ENCODE measurements at places on chromosomes 6 and 20.

DNA sequence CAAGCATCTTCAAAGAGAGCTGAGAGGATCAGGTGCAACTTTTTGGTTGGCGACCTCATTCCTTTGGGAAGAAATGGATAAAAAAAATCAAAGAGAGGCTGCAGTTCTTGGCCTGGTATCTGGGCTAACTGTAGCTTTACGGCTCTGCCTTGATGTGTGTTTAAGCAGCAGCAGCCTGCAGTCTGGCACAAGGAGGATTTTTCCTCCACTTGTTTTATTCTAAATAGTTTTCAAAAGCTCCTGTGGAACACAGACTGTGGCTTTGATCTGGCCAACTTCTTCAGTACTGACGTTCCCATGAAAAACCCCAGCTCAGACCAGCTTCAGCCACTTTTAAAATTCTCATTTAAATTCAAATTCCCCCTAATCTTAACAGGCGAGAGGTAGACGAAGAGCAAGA lies 137.3 kb downstream of the HDGFL1 start:
- no peak for DNase-seq

DNA sequence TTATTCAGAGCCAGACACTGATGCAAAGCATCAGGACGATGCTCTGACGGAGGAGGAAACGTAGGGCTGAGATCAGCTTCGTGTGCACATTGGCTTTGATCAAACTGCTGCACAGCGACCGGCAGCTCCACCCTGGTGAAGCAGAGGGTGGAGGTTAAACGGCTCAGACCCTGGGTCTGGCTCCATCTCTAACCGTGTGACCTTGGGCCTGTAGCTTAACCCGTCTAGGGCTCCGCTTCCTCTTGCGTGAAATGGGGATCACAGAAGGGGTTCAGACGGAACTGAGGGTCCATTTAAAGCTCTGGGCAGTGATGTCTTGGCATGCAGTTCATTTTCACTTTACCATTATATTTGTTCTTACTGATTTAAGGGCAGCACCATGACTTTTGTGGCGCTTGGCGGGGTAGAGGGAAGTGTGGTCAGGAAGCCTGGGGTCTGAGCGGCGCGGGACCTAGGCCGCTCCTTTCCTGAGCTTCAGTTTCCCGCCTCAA lies 644 bp downstream of the RBL1 start:
- DNase-seq, result no peak

GRCh38 chr6:2266031-2266795 lies 20.8 kb upstream of the GMDS start:
- DNase-seq, result no peak

GRCh38 chr20:2946988-2947961 lies 74.0 kb downstream of the PTPRA start:
- no peak for DNase-seq

DNA sequence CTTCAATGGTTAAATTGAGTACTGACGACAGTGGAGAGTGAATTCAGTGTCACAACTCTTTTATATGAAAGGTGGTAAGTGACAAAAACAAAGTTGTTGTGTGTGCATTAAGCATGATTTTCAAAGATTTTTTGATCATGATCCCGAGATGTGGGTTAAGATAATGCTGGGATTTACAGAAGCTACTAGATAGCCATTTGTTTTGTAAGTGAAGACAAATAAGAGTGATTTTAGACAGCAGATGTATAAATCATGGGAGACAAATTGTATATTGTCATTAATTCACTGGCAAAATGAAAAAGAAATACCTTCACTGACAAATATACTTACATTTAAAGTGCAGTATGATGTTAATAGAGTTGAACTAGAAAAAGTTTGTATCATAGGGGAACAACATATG lies 6.1 kb downstream of the ADGRB3 start:
- no peak for DNase-seq

DNA sequence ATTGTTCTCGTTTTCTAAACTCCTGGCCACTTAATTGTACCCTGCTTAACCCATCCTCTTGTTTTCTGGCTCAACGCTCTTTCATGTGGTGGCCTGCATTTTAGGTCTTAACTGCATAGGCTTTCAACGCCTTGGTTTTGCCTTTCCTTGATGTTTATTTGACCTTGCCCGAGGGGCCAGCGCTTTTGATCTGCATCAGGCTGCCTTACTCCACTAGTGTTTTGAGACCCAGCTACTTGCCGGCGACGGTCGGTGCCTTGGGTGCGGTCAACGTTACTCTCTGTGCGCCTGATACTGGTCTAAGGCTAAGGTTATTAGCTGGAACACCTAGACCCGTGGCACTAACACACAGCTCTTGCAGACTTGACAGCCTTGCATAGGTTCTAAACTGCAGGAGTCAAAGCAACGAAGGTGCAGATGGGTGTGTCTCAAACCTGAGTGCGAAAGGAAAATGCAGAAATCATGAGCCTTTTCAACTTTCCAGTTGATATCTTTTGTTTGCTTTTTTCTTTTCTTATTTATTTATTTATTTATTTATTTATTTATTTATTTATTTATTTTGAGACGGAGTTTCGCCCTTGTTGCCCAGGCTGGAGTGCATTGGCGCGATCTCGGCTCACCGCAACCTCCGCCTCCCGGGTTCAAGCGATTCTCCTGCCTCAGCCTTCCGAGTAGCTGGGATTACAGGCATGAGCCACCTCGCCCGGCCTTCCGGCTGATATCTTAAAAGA lies 138.8 kb downstream of the HFE start:
- DNase-seq, result no peak

DNA sequence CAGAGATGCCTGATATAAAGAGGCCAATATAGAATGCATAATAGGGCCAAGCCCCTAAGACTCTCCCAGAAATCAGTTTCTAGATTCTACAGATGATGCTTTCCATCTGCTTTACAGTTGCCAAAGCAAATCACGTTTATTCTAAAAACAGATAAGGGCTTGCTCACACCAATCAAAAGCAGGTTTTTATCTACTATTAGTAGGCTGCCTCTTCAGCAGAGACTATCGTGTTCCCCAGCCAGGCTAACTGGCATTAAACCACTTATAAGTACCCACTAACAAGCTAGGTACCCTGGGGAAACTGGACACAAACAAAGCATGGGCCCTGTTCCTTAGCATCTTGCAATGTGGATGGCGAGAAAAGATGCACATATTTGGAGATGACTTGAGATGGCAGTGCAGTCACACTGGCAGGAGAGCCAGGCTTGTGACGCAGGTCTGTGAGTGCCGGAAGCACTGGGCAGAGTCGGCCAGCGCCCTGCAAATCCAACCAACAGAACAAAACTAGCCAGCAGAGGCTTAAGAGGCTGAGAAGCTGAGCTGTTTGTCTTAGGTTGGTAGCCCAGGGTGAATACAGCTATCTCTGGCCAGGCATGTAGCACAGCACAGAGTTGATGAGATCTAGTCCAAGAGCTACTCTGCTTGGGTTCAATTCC lies 73.4 kb downstream of the GFOD1 start:
- no peak for DNase-seq

DNA sequence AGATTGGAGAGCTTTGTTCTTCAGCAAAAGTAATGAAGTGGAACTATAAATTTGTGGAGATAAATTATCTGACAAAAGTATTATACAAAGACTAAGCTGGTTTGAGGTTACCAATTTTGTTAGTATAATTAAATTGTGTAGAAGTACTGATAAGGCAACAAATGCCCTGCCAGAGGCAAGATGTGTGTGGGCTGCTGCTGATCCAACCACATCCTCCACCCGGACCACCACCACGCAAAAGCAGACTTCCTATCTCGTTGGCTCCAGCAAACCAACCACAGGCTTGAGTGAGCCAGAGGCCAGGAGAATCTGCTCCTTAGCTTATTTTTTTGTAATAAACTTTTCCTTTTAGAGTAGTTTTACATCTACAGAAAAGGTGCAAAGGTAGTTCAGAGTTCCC lies 1.1 kb upstream of the MYLK4 start:
- DNase-seq, result no peak

- no peak for DNase-seq
Measured at GRCh38 chr6:36127462-36128016, 2.8 kb upstream of the MAPK13 start.

DNA sequence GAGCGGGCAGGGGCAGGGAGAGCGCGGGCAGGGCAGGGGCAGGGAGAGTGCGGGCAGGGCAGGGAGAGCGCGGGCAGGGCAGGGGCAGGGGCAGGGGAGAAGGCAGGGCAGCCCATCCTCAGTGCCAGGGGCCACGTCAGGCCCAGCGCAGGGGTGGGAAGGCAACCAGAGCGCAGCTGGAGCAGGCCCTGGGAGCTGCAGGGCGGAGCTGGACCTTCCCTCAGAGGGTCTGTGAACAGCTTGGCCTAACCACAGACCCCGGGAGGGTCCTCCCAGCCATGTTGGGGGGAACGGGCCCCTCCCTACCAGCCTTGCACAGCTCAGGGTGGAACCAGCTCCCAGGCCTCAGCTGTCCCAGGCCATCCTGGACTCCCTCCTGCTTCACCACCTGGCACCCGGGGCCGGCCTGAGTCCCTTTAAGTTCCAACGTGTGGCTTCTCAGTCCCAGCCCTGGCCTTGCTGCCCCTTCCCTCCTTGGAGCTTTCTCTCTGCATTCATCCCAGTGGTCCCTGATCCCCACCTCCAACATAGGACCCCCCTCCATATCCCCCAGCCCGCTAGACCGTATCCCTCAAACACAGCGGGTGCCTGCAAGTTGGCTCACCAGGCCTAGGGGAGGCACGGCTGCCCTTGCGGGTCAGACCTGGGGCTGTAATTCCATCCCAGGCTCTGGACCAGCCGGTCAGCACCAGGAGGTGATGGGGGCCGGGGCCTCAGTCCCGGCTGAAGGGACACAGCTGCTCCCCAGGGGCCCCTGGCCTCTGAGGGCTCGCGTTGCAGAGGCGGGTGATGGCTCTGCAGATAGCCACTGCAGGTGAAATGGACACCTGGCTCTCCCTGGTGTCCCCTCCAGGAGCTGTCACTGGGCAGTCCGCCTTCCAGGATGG lies 5.6 kb upstream of the ZBTB46 start:
- no peak for DNase-seq

GRCh38 chr20:23257848-23258746 lies 92.5 kb upstream of the NXT1 start:
- DNase-seq, result no peak

DNA sequence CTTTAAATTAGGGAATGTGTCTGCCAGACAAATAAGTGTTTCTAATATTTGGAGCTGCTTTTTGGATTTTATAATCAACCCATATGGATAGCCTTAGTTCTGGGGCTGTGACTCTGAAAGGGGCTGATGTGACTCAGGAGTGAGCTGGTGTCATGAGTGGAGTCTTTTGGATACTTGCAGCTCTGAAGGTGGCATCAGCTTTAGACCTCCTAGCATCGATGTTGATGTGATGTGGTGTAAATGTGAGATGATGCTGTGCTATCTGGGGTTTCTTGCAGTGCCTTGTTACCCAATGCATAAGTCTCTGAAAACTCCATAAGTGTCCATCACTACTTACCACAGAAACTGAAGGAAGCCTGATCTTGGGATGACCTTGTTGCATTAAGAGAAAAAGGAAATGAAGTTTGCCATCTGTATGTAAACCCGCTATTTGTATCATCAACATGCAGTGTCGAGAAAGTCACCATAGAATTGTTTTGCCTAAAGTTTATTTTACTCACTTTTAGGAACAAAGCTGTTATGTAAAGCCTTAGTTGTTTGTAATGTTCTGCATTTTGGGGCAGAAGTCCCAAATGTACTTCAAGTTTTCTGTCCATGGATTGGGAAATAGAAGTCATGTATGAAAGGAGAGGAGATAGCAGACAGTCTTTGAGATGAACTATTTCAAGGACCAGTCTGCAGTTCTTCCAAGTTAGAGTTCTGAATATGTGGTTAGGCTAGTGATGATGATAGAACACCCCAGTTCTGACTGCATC lies 8.0 kb downstream of the FOXO3 start:
- no peak for DNase-seq

- DNase-seq, result no peak
Measured at GRCh38 chr6:129645830-129646579, 64.0 kb downstream of the ARHGAP18 start.

DNA sequence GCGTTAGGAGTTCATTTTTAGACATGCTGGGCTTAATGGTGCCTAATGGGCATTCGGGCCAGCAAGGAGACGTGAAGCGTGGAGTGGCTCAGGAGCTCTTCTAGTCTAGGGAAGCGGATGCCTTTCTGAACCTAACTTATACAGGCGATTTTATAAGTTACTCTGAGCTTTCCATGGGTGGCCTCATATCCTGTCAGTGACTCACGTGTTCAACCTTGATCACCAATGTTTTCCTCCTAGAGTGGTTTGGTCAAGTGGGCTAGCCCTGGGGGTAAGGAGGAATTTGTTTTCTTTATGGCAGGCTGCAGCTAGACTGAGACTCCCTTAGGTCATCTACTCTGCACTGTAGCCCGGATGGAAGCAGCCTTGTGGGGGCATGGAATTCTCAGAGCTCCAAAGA lies 52.1 kb downstream of the PLAGL1 start:
- no peak for DNase-seq

DNA sequence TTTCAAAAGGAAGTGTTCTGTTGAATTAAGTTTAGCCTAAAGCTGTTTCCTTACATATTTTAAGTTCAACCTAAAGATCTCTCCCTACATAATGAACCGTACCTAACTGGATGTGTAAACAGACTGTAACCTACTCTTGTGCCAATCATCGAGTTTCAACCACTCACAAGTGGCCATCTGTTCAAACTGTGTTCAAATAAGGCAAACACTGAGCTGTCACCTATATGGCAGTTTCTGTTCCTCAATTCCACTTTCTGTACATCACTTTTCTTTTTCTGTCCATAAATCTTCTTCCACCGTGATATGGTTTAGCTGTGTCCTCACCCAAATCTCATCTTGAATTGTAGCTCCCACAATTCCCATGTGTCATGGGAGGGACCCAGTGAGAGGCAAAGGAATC lies 428.6 kb downstream of the HACE1 start:
- no peak for DNase-seq

- no peak for DNase-seq
Measured at GRCh38 chr6:46103441-46104115, 26.2 kb upstream of the ENPP4 start.

- DNase-seq, result no peak
Measured at GRCh38 chr6:36383606-36384005, 3.9 kb downstream of the ETV7 start.

DNA sequence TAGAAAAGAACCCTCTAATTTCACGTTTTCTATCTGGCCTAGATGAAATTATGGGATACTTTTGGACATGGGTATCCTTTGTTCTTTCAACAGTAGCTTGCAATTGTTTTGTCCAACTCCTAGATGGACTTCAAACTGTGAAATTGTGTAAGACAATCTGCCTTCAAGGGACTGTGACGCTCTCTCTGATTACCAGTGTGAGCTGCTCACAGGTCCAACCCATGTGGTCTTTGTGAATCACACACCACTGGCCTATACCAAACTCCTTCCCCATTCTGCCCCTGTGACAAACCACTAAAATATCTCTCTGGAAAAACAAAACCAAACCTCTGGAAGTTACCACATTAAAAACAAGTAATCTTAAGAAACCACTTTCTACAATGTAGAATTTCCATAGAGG lies 59.5 kb downstream of the NINL start:
- DNase-seq, result no peak

GRCh38 chr6:13695252-13695651 lies 16.4 kb downstream of the RANBP9 start:
- no peak for DNase-seq

All from cortex of kidney (tissue), 1 donor.